ENCODE measurements at places on chromosomes 1 and 21. TPM values are rescaled to one million over a fixed set of nuclear protein-coding genes. Genes with fewer than 3 reads are reported as not detected.

NEK7 gene
- 28.0 TPM for total RNA-seq

DNA sequence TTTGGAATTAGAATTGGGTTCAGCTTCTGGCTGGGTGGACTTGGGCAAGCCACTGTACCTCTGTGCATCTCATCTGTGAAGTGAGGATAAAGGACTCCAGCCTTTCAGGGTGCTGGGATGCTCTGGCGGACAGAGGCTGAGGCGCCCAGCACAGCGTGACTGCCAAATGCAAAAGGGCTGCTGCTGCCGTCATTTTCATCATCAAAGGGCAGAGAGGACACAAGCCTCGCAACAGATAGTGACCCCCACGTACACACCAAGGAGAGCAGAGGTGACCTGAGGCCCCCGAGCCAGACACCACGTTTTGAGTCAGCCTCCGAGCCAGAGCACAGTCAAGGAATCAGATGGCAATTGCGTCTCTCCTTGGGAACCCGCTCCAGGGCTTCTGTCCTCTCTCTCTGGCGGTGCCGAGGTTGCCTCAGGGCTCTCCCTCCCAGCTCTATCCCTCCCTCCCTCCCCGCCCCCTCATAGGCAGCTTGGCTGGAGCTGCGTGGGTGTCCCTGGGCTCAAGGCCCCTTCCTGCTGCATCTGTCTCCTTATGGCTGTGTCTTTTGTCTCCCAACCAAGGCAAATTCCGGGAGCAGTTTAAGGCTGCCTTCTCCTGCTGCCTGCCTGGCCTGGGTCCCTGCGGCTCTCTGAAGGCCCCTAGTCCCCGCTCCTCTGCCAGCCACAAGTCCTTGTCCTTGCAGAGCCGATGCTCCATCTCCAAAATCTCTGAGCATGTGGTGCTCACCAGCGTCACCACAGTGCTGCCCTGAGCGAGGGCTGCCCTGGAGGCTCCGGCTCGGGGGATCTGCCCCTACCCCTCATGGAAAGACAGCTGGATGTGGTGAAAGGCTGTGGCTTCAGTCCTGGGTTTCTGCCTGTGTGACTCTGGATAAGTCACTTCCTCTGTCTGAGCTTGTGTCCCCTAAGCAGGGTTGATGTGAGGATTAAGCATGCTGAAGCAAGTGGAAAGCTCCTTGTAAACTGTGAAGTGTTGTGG is 9.0 kb downstream of the HCRTR1 start:
- no peak for DNase-seq

DNA sequence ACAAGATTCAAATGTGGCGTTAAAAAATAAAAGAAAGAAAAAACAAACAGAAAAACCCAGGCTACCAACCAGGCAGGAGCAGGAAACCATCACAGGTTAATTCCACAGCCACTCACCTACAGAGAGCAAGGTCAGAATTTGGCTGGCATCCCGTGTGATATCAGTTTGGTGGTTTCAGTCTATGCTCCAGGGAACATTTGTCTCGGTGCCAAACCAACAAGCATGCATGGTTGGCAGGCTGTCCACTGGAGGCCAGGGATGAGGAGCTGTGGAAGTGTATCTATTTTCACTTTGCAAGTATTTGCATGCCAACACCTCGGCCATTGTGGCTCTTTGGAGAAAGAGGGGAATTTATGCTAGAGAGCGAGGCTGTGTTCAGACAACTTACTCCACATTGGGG is 53.1 kb upstream of the PROX1 start:
- DNase-seq: peak; percentile 66

C1QTNF12 gene
- total RNA-seq: 0.21 TPM

- DNase-seq: peak; percentile 83
These were observed 1.6 kb upstream of the CLSTN1 start for GRCh38 chr1:9825093-9826074.

FALEC gene
- not detected for total RNA-seq

- DNase-seq: no peak
These were observed 1134.7 kb upstream of the ADGRL2 start for GRCh38 chr1:80666073-80666472.

AMY2A gene
- total RNA-seq: not detected

DNA sequence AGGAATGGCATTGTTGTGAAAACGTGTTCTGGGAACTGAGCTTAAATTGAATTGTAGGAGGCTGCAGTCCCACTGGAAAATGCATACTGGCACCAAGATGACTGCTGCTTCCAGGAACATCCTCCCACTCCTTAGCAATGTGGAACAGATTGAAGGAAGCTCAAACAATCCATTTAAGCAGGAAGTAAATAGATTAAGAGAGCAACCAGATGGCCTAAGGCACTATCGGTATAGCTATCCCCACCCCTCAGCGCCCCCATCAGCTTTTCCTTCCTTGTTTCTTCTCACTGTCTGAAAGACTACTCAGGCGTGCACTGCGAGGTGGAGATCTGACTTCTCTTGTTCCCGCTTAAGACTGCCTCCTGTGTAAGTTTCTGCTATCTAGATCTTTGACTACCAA is 4.0 kb upstream of the IFI16 start:
- DNase-seq: no peak

CITED4 gene
- total RNA-seq: 0.14 TPM

- no peak for DNase-seq
These were observed 380.6 kb downstream of the SIPA1L2 start for GRCh38 chr1:232249339-232249738.

NEXN gene
- total RNA-seq: 2.4 TPM

CELA2A gene
- not detected for total RNA-seq

DNA sequence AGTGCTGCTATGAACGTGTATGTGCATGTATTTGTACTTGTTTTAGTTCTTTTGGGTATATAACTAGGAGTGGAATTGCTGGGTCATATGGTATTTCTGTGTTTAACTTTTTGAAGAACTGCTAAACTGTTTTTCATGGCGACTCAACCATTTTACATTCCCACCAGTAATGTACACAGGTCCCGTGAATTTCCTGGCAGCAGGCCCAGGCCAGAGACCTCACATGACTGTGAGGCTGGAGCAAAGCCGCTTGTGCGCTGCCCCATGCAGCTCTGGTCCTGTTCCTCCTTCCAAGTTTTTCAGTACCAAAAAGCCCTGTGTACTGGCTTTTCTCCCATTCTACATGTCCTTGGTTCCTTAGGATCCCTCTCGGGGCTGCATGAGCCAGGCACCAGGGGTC is 29.6 kb downstream of the ACOT11 start:
- peak; percentile 67 for DNase-seq

GRCh38 chr1:29629814-29630516 is 393.6 kb downstream of the PTPRU start:
- DNase-seq: no peak

SYDE2 gene
- total RNA-seq: 0.70 TPM

LCE3B gene
- total RNA-seq: not detected

- no peak for DNase-seq
These were observed 2.6 kb downstream of the MGST3 start for GRCh38 chr1:165633614-165634013.

DNA sequence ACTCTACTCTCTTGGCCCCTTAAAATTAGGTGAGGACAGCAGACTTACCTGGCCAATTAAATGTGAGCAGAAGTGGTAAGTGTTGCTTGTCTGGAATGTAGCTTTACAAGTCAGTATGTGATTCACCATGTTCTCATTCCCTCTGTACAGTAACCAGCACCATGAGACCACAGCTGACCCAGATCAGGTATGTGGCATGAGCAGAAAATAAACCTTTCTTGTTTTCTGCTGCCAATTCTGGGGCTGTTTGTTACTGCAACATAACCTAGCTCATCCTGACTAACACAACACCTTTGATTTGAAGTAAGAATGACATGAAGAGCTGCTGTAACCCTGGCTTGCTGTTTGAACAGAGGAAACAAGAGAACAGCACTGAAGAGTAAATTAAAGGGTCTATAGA is 24.9 kb downstream of the ITPKB start:
- no peak for DNase-seq

PROK1 gene
- total RNA-seq: not detected

MIGA1 gene
- total RNA-seq: 5.7 TPM

GRCh38 chr1:204859861-204860267 is 10.8 kb upstream of the NFASC start:
- no peak for DNase-seq

GJC2 gene
- total RNA-seq: 0.06 TPM

GRCh38 chr1:200351826-200352549 is 57.8 kb downstream of the ZNF281 start:
- peak; percentile 71 for DNase-seq

- DNase-seq: no peak
These were observed 226.3 kb upstream of the USP24 start for GRCh38 chr1:55441489-55441888.

GRCh38 chr1:3564921-3565831 is 46.1 kb downstream of the MEGF6 start:
- DNase-seq: no peak

IL10RB gene
- 111 TPM for total RNA-seq

DNA sequence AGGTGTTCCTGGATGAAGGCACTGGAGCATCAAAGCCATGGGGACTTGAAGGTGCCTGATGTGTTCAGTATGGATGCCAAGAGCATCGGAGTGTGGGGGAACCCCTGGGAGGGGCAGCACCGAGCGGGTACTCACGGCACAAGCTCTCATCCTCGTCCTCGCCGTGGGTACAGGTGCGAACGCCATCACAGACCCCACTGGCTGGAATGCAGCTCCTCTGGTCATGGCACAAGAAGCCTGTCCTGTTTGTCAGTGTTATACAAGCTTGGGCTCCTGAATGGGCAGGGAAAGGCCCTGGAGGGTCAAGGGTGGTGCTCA is 6.0 kb downstream of the LDLRAD1 start:
- DNase-seq: no peak

CSF1 gene
- total RNA-seq: 18.9 TPM

BCAR3 gene
- total RNA-seq: 21.8 TPM

Measured in H4 (cell line).